ENCODE measurements at places on chromosomes 16 and 17.

DNA sequence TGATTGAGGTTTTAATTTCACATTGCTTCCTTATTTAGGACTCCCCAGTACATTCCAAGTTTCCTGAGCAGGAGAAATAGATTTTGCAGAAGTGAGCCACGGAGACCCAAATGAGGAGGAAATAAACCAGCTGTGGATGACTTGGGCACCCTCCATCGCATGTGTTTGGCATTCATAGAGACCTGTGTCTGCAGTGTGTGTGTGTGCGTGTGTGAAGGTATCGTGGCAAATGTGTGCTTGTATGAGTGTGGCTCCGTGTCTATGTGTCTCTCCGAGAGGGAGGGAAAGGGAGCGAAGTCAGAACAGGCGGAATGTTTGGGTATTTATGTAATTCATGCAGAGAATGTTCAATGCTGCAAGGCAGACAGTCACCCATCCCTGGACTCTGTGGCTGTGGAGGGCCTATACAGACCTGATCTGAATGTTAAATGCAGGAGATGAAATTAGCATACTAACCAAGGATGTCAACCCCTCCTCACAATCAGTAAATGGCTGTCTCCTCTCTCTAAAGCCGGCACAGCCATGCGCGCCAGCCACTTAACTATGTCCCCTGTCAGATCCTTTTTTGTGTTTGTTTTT is 186.0 kb upstream of the ZFHX3 start:
- DNase-seq = no peak

DNA sequence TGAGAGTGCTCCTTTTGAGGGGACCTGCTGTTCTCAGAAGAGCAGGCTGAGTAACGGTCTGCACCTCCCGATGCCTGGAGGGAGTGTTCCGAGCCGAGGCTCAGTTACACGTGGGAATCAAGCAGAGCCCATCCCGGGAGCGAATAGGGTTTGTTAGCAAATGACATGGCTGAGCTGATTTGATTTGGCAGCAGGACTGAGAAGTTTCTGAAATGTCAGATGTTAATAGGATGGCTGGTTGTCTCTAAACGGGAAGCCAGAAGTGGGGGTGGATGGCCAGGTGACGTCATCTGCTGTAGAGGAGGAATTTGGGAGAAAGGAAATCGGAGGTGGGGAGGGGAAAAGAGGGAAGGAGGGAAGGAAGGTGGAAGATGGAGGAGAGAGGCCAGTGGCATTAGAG is 128.0 kb downstream of the RAP1GAP2 start:
- DNase-seq = no peak

GRCh38 chr16:75061669-75062068 is 54.9 kb downstream of the LDHD start:
- no peak for DNase-seq

DNA sequence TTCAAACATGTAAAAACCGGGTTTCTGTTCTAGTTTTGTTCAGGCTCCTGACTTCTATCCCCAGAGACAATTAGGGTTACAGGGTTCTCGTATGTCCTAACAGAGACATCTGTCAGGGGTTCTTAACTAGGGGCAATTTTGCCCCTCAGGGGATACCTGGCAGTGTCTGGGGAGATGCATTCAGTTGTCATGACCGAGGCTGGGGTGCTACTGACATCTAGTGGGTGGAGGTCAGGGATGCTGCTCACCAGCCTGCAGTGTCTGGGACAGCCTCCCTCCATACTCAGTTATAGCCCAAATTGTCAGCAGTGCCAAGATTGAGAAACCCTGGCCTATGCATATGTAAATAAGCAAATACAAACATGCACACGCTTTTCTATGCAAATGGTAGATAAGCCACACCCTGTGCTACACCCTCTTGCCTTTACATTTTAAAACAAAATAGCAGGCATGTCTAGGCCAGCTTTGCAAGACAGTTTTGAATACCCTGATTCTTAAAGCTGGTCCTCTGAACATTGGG is 37.4 kb downstream of the CLEC16A start:
- DNase-seq = peak; percentile 32

DNA sequence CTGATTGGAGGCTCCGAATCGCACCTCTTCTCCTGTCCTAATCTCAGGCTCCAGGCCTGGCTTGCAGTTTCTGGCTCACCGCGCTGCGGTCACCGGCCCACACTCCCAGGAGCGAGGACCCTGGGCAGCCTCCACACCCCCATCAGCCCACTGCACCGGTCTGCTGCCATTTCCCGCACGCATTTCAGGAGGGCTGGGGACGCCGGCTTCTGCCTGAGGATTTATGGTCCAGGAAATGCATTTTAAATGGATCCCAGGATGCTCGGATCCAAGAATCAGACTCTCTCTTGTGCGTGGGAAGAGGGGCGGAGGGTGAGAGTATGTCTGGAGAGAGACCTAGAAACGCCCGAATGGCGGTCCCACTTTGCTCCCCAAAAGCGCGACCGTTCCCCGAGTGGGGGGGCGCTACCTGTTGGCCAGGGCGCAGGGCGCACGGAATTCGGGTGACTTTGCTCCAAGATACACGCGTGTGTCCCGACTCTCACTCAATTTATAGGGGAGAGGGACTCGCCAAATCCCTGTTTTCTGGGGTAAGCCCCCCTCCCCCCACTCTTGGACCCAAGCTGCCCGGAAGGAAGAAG is 817 bp upstream of the JPH3 start:
- no peak for DNase-seq
